ENCODE measurements at places on chromosomes 11 and 22. TPM values are rescaled to one million over a fixed set of nuclear protein-coding genes. Genes with fewer than 3 reads are reported as not detected.

TYR gene
- polyA plus RNA-seq = not detected

GRCh38 chr22:27726686-27727449 lies 74.7 kb downstream of the MN1 start:
- DNase-seq = peak; percentile 88

GRCh38 chr11:1062075-1062820 lies 12.4 kb upstream of the MUC2 start:
- no peak for DNase-seq

DNA sequence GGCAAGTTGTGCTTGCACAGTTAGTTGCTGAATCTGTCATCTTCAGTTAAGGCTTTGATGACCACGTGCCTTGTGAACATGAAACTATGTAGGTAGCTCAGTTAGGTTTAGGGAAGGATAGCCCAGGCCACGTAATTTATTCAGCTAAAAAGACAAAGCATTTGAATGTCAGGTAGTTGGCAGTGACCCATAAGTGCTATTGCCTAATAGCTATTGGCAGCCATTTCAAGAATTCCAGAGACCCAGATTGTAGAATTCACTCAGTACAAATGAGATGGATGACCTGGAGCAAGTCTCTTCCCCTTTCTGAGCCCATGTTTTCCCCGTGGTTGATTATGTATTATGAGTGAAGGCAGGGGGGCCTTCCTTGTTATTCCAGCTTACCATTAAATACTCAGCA lies 265.3 kb upstream of the ANO5 start:
- DNase-seq = no peak

DNA sequence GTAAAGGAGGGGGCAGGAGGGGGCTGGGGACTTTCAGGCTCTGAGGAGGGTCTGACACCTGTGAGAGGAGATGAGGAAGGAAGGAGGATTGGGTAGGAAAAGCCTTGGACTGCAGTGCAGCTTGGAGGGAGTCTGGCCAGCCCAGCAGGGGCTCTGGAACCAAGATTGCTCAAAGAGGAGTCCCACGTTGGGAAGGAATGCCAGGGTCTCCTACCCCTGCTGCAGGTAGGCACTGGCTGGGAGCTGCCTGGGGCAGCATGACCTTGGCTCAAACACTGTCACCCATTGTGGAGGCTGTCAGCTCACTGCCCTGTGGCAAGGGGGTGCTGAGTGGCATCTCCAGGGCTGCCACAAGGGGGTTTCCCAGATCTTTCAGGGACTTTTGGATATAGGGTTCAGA lies 94.5 kb downstream of the RPS6KA4 start:
- DNase-seq = no peak
